Stimulated activated CD8-positive, alpha-beta memory T cell treated with anti-CD3 and anti-CD28 coated beads, Interleukin-2, amount 100 ng/mL, for 48 hours (primary cell): ENCODE measurements at places on chromosomes 7 and 10.

DNA sequence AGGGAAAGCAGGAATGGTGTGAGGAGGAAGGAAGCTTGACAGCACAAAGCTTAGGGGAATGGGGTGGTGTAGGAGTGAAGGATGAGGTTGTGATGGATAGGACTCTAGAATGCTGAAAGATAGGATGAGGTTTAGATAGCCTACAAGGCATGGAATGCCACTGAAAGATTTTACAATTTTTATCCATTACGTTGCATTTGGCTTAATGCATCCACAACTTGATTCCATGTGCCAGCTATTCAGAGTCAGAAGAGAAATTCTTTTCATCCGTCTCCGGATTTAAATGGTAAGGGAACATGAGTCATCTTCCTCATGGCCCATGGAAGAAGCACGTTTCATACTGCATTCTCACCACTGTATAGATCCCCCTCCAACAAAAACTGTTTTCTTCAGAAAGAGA is 212.4 kb upstream of the BMPER start:
- no peak for DNase-seq

GRCh38 chr7:158000160-158000559 is 587.5 kb downstream of the PTPRN2 start:
- no peak for DNase-seq

- DNase-seq, result no peak
These were observed 451.7 kb upstream of the ZMIZ1 start for GRCh38 chr10:78617115-78617514.

GRCh38 chr7:139680676-139681462 is 96.9 kb downstream of the HIPK2 start:
- DNase-seq, result peak; percentile 73

DNA sequence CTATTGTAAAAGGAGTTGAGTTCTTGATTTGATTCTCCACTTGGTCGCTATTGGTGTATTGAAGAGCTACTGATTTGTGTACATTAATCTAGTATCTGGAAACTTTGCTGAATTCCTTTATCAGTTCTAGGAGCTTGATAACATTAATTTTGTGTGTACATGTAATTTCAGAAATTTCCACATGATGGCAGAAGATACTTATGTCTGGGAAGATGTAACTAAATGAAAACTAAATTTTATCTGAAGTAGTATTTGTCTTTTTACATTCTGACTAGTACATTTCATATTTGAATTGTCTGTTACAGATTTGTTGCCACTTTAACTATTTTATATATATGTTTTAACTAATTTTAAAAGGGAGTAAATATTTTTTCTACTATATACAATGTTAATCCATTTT is 27.6 kb downstream of the SDHAF3 start:
- DNase-seq, result no peak

- no peak for DNase-seq
These were observed 39.5 kb downstream of the ERCC6 start for GRCh38 chr10:49499305-49499851.

DNA sequence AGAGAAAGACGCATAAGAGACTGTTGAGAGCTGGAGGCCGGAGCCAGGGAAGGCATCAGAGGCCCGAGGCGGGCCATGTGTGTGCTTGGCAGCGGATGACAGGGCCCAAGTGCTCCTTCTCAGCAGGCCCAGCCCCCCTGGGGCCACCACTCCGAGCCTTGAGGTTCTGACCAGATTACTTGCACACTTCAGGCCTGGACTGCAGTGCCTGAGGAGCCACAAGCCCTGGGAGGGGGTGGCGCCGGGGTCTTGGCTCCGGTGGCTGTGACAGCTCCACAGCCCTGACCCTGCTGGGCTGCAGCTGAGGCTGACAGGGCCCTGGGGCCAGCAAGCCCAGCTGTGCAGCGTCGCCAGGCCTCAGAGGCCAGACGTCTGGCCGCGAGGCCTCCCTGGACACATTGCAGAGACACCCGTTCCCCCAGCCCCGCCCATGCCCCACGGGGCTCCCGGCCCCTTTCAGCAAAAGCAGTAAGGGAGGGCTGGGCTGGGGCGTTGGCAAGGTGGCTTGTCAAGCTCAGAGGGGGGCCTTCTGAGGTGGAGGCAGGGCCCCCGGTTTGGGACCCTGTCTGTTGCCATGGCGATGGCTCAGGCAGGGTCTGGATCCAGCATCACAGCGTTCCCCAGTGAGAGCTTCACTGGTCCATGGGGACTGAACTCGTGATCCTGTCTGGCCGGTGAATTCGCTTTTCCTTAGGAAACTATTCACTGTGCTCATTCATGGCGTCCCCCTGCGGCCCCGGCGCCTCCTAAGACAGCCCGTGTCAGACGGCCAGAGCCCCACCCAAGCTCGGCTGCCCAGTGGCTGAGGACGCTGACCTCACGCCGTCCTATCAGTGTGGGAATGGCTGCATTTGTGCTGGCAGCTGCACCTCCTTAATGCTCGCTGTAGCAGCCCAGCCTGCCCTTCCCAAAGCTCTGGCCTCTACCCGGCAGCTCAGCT is 5.7 kb downstream of the ELN start:
- DNase-seq, result no peak

DNA sequence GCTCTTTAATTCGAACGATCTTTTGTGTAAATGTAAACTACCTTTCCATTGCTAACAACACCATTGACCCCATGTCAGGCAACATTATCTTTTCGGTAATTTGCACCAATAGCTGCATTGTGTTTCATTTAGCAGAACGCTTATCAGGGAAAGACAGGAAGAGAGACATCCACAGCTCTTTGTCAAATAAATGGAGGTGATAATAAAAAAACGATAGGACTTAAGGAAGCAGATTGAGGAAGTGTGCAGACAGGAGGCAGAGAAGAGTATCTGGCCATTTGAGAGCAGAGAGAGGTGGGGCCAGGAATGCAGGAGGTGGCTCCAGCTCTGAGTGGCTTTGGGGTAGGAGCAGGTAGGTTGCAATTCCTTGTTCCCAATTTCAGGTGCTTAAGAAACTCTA is 37.5 kb upstream of the ADARB2 start:
- no peak for DNase-seq
